ENCODE measurements at places on chromosomes 7 and 10.

GRCh38 chr10:47359101-47359500 is 10.9 kb downstream of the RBP3 start:
- peak; percentile 30 for DNase-seq

DNA sequence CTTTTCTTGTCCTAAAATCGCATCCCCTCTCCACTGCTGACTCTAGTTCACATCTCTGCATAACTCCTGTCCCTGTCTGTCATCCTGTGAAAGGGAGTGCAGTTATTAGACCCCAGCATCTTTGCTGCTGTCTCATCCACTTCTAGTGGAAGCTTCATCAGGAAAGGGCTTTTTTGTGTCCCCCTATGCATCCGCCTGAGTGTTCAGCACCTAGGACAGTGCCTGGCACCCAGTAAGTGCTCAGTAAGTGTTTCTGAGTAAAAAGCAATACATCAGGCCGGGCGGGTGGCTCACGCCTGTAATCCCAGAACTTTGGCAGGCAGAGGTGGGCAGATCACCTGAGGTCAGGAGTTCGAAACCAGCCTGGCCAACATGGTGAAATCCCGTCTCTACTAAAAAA is 211.8 kb upstream of the FOXK1 start:
- DNase-seq, result no peak

- DNase-seq, result no peak
Measured at GRCh38 chr10:36023939-36024338, 381.8 kb upstream of the FZD8 start.

GRCh38 chr7:105003275-105003674 is 10.7 kb upstream of the KMT2E start:
- no peak for DNase-seq

GRCh38 chr10:91162050-91162494 is 58.4 kb upstream of the PCGF5 start:
- no peak for DNase-seq

- no peak for DNase-seq
Measured at GRCh38 chr7:54987772-54988171, 31.0 kb upstream of the EGFR start.

GRCh38 chr7:130918129-130919052 is 184.4 kb upstream of the KLF14 start:
- DNase-seq, result no peak

- DNase-seq, result no peak
Measured at GRCh38 chr7:28785041-28785995, 172.8 kb downstream of the TRIL start.

GRCh38 chr7:131600085-131600881 is 43.9 kb upstream of the PODXL start:
- DNase-seq, result no peak

- no peak for DNase-seq
Measured at GRCh38 chr7:70699271-70699670, 432.7 kb upstream of the GALNT17 start.

GRCh38 chr10:60908031-60908430 is 36.0 kb downstream of the RHOBTB1 start:
- no peak for DNase-seq

Data from breast epithelium (tissue), 4 donors.